ENCODE measurements at places on chromosomes 3 and 15. TPM values are rescaled to one million over a fixed set of nuclear protein-coding genes. Genes with fewer than 3 reads are reported as not detected.

Gene TLE3
- polyA plus RNA-seq, result 16.3 TPM

Gene ZCWPW2
- 0.24 TPM for polyA plus RNA-seq

Gene ANKDD1A
- polyA plus RNA-seq, result 4.9 TPM

Gene HCLS1
- polyA plus RNA-seq, result 1.1 TPM

Gene CCDC174
- polyA plus RNA-seq, result 9.6 TPM

Gene DET1
- polyA plus RNA-seq, result 5.6 TPM

Gene LAMB2
- polyA plus RNA-seq, result 570 TPM

Gene SLC12A1
- not detected for polyA plus RNA-seq

Gene CPN2
- 0.07 TPM for polyA plus RNA-seq

Gene TRH
- polyA plus RNA-seq, result not detected

Gene GHSR
- not detected for polyA plus RNA-seq

Gene SLC22A13
- polyA plus RNA-seq, result 0.22 TPM

Gene IL17RE
- polyA plus RNA-seq, result 8.6 TPM

Gene FES
- polyA plus RNA-seq, result 10.5 TPM

Gene ZPLD1
- polyA plus RNA-seq, result not detected

Gene PLA2G4E
- polyA plus RNA-seq, result not detected

DNA sequence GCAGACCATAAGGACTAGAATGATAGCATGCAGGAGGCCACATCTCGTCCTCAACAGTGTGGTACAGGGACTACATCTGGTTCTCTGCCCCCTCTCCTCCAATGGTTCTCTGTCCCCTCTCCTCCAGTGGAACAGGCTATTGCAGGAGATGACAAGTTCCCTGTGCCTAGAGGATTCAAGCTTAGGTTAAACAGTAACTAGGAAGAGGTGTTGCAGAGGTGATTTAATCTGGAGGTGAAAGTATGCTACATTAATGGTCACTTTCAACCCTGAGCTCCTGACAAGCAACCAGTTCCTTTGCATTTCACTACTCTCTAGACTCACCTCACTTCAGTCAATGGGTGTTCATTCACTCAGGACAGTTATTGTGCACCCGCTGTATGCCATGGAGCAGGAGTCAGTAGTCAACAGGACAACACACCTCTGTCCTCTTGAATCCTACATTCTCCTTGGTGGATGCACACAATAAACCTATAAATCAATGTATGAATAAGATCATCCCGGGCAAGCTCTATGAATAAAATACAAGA lies 16.0 kb downstream of the SPATA12 start:
- DNase-seq, result no peak

DNA sequence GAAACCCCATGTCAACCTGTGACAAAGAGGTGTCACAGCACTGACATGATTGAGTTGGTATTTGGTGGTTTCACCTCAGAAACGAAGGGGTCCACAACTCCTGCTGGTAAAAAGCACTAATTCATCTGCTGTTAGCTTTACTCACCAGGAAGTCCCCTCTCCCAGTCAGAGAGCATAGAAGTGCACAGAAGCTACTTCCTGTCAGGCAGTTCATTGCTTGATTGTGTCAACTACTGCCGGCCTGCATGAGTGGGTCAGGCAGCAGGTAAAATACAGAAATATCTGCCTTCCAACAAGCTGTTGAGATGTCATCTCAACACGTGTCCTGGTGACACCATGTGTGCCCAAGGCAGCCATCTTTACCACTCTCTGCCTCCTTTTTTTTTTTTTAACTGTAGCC lies 596.6 kb upstream of the NR2F2 start:
- no peak for DNase-seq

DNA sequence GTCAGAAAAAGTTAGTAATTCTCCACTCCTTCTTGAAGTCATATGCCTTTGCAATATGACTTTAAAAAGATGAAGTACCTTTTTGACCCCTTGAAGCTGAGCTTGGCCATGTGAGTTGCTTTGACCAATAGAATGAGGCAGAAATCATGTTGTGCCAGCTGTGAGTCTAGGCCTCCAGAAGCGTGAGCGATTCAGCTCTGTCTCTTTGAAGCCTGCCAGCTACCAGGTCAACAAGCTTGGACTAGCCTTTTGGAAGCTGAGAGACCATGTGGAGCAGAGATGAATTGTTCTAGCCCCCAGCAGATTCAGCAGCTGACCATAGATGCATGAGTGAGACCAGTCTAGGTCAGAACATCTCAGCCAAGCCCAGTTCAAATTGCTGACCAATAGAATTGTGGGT lies 69.8 kb upstream of the EOMES start:
- DNase-seq, result no peak

- DNase-seq, result peak; percentile 56
These were observed 36.7 kb downstream of the CIP2A start for GRCh38 chr3:108552267-108553159.

DNA sequence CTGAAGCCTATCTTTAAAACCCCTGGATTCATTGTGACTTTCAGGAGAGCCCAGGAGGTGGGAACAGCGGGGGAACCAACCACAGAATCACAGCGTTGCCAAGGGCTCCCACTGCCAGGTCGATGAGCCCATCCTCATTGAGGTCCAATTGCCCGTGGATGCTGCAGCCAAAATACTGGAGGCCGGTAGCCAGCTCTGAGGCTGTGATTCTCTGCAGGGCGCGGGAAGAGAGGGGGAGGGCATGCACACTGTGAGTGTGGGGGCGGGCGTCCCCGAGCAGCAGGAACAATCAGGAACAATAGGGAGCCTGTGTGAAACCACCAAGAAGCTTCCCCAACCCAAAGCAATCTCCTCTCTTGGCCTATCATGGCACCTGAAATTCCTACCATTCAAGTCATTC lies 53.4 kb downstream of the FEM1B start:
- no peak for DNase-seq

DNA sequence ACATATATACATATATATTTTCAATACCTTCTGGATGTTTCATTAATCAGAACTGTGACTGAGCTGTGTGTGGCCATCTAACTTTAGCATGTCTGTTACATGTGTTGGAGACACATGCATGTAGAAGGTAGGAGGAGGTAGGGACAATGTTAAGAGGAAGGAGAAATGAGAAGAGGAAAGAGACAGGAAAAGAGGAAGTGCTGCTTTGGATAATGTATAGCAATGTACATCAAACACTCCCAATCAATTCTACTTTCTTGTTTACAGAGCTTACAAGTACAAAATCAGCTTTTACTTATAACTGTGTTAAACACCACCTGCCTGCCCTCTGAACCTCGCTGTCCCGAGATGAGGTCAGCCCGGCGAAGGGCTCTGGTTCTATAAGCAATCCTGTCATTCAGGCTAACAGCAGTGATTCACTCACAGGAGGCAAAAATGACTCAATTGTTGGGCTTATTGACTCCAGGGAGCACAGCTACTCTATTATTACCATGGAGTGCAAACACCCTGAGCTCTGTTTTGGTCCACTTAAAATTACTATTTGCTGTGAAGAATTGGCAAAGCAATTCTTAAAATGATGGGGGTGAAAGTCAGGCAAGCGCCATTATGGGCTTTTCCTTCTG lies 188.9 kb downstream of the MEIS2 start:
- peak; percentile 88 for DNase-seq

- peak; percentile 79 for DNase-seq
These were observed 70.8 kb downstream of the RAB11A start for GRCh38 chr15:65939901-65940617.

DNA sequence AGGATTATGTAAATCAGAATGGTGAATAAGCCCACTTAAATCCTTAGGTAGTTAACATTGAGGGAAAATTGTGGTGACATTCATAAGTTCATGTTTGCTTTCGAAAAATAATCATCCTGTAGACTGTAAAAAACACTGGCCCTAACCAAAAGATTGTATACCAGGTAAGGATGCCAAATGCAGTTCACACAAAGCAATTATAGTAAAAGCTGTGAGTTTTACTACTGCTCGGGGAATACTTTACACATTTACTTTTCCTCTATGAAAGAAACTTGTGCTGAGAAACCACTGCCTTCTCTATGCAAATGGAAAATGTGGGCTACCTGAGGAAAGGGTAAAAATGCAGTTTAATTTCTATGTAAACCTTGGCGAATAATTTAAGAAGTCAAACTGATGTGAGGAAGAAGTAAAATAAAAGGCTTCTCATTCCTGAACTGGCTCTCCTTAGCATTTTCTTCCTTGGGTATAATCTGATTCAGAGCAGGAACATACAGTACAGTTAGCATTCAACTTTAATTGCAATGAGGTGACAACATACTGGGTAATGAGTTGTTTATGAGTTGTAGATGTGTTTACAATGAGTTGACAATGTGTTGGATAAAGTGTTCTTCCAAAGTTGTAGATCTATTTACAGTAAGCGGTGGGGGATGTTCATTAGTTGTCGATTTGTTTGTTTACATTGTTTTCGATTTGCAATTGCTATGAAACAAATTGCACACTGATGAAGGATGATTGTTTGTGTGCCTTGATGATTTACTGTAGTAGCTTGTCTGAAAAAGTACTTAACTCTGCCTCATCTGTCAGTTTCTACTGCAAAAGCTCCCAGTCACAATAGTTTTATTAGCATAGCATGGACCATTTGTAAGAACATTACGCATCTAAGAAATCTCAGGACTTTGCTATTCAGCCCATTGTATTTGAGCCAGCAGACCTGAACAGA lies 453.0 kb upstream of the DPH6 start:
- DNase-seq, result no peak

DNA sequence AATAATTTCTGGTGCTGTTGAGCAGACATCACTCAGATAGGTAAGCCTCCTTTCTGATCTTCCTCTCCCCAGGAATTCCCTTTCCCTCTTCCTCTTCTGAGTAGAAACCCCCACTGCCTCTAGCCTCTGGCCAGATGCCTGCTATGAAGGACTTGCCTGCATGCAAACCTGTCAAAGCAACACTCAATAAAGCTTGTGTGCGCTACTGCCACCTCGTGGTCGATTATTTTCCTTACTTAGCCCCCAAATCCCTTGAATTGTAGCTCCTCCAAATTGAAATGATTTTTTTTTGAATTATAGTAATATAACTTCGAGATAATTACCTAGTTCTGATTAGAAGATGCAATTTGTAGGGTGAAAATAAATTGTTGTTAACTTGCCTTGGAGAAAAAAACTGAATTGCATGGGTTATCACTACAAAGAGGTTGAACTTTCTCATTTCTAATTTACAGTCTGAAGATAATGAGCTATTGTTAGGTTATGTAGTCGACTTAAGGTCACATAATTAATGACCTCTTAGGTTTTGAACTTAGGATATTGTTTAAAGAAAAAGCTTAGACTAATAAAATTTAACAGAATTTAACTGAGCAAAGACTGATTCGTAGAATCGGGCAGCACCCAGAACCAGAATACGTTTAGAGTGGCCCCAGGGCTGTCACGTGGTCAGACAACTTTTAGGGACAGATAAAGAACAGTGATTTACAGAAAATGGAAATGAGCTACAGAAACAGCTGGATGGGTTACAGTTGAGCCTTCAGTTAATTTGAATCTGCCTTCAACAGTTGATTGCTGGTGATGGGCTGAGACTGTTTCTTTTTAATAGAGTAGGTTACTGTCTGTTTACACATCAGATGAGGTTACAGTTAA lies 269.3 kb downstream of the ARPP21 start:
- DNase-seq, result peak; percentile 70

DNA sequence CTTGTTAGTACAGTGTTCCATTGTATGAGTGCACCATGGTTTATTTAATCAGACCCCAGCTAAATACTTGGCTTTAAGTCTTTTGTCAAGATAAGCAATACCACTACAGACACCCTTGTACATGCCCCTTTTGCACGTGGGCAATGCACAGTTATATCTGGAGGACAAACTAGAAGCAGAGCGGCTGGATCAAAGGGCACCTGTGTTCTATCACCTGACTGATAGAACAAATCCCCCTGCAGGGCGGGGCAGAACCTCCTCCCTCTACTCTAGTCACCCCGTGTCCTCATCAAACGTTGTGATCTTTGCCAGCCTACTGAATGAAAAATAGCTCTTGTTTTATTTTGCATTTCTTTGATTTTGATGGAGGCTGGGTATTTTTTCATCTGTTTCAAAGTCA lies 314.9 kb downstream of the TLE3 start:
- no peak for DNase-seq

GRCh38 chr3:111538681-111539083 lies 3.3 kb upstream of the CD96 start:
- DNase-seq, result peak; percentile 72

DNA sequence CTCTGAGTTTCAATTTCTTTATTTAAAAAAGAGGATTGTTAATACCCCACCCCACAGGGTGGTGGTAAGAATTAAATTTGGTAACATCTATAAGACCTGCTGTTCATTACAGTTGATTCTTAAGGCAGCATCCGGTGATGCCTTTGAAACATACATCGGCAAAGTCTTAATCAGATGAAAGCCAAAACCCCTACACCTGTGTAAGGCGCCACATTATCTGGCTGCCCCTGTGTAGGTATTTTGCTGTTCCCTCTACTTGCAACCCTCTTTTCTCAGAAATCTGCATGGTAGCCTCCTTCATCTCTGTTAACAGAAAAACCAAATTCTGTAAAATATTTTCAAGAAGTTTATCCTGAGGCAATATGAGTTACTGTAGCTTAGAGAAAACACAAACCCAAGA lies 90.0 kb downstream of the ST6GAL1 start:
- DNase-seq, result no peak

GRCh38 chr3:191292243-191293015 lies 36.8 kb upstream of the CCDC50 start:
- DNase-seq, result no peak

GRCh38 chr3:182303169-182303568 lies 490.1 kb upstream of the ATP11B start:
- DNase-seq, result no peak

DNA sequence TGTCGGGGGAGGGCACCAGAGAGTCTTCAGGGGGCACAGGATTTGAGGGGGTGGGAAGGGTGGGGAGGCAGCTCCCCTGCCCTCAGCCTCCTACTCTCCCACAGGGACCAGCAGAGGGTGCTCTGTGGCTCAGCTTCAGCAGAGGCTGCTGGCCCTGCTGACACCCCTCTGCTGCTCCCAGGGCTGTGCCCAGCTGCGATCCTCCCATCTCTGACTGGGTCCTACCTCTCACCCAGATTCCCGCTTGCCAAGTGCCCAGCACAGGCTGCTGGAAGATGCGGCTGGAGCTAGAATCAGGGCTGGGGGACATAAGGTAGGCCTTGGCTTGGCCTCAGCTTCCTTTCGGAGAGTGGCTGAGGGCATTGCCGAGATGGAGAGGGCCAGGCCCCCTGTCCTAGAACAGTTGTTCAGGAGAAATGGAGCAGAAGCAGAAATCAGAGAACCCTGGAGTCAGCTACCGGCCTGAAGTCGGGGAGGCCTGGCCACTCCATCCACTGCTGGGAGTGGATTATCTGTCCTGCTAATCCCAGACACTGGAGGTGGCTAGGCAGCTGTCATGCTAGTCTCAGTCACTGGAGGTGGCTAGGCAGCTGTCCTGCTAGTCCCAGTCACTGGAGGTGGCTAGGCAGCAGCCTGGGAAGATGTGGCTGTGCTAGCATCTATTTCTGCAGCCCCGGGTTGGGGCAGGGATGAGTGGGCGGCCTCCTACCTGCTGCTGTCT lies 3.9 kb downstream of the GRM2 start:
- DNase-seq, result no peak

- no peak for DNase-seq
These were observed 116.6 kb downstream of the CHDH start for GRCh38 chr3:53729618-53730017.

GRCh38 chr3:188747489-188747888 lies 424.3 kb upstream of the TPRG1 start:
- DNase-seq, result no peak

GRCh38 chr3:188752850-188753249 lies 418.9 kb upstream of the TPRG1 start:
- no peak for DNase-seq

GRCh38 chr3:166405896-166406295 lies 568.7 kb upstream of the BCHE start:
- DNase-seq, result no peak

- no peak for DNase-seq
These were observed 101.0 kb downstream of the ATG7 start for GRCh38 chr3:11373235-11373634.

- DNase-seq, result no peak
These were observed 109.5 kb downstream of the CGGBP1 start for GRCh38 chr3:87949189-87949878.
